Prostate gland (tissue), 2 donors: ENCODE measurements at places on chromosomes 16 and 17. TPM values are rescaled to one million over a fixed set of nuclear protein-coding genes. Genes with fewer than 3 reads are reported as not detected.

HBA2 gene
- total RNA-seq, result 15.5 TPM

DNA sequence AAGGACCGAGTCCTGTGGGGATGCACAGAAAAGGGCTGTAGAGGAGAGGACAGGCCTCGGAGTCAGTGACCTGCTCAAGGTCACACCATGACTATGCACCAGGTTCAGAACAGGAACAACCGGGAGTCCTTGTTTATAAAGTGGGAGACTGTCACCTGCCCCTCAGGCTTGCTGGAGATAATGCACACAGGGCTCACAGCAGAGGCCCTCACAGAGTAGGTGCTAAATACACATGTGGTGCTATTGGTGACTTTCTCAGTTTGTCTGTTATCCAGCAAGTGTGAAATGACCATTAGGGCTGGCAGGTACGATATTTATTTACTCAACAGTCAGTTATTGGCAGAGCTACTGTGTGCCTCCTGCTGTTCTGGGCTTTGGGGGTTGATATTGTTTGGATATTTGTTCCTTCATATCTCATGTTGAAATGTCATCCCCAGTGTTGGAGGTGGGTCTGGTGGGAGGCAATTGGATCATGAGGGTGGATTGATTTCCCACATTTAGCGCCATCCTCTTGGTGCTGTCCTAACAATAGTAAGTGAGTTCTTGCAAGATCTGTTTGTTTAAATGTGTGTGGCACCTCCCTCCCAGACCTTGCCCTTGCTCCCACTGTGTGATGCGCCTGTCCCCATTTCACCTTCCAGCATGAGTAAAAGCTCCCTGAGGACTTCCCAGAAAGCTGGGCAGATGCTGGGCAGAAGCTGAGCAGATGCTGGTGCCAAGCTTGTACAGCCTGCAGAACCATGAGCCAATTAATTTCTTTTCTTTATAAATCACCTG, 162.1 kb upstream of the MPHOSPH6 start:
- DNase-seq, result no peak

DNA sequence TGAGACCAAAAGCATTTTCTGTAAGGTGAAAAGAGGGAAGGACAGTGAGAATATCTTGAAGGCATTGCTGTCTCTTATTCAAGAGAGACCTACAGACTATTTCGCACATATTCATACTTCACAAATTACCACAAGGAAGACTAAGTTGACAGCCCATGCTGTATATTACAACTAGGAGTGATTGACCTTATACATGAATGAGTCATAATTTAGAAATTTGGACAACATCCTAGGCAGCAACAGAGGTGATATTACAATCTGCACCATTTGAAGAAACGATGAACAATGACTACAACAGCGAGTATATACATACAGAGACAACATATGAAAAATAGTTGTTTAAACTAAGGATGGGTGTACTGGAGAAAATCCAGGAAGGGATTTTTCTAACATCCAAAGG, 971.7 kb downstream of the CDH11 start:
- no peak for DNase-seq

- DNase-seq, result no peak
These were observed 186.5 kb upstream of the TNRC6C start for GRCh38 chr17:77771998-77772397.
